ENCODE measurements at places on chromosomes 12 and 14. TPM values are rescaled to one million over a fixed set of nuclear protein-coding genes. Genes with fewer than 3 reads are reported as not detected.

DNA sequence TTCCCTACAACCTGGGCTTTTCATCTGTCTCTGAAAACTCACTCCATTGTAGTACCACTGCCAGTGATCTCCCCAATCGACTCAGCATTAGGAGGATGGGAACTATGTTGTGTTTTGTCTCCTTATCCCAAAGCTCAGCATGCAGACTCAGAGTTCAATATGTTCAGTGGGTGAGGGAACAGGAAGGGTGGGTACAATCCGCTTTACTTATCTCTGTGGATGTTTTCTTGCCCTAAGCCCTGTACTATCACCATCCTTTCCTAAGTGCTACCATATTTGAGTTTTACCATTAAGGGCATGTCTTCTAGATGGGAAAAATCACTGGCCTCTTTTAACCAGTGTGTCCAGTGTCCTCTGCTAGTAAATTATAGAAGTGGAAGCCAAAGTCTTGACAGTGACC lies 107.1 kb downstream of the PPM1H start:
- DNase-seq: no peak

- no peak for DNase-seq
Measured at GRCh38 chr12:64404470-64405256, 471 bp downstream of the XPOT start.

DNA sequence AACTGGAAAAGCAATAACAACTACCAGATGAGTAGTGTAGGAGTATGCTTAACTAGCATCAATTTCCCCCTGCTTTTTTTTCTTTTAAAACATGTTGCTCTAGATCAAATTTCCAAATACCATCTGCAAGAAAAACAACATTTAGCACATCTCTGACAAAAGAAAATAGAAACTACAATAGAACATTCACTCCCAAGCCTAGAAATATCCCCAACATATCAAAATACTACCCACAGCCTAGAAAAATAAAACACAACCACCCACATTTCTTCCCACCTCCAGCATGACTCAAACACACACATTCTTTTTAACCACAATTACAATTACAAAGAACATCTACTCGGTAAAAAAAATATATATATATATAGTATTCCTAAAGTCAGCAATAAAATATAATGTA lies 120.0 kb downstream of the PPFIA2 start:
- DNase-seq: no peak

The VDR gene
- 3.0 TPM for polyA plus RNA-seq

- peak; percentile 23 for DNase-seq
Measured at GRCh38 chr14:55715889-55716288, 135.9 kb downstream of the KTN1 start.

DNA sequence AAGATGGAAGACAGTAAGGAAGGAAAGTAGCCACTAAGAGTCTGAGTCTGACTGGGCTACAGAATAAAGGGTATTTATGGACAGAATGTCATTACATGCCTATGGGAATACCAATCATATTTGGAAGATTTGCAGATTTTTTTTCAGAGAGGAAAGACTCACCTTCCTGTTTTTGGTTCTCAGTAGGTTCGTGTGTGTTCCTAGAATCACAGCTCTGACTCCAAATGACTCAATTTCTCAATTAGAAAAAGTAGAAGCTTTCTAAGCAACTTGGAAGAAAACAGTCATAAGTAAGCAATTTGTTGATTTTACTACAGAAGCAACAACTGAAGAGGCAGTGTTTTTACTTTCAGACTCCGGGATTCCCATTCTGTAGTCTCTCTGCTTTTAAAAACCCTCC lies 15.4 kb upstream of the PAPLN start:
- no peak for DNase-seq

DNA sequence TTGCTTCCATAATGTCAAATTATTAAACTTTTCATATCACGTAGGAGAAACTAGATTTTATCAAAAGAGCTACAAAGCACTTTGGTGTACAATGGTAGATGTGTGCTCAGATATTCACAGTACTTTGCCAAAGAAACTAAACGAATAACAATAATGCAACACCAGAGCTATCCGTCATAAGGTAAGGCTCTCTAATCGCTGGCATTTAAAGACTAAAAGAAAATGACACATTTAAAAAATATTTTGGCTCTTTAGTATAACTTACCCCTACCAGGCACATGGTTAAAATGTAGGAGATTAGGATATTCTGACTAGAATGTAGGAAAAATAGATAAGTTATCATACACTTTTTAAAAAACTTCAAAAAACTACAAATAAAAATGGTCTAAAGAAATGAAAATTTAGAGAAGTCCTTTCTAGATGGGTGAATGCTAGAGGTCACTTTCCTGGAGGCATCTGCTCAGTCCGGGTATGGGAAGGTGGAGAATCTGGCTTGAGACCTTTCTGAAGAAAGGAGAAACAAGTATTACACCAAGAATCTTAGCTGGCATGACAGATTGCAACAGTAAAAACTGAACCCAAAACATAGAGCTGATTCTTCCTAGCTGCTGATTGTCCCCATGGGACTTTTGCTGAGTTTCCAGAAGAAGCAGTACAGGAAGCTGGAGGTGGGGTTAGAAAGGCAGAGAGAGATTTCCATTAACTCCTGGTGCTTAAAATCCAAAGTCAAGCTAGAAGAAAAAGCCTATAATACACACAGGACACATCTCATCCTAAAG lies 67.9 kb downstream of the FAR2 start:
- no peak for DNase-seq

The DTX1 gene
- polyA plus RNA-seq: 0.59 TPM

Data from psoas muscle (tissue), 8 donors.